LHCN-M2 (cell line): ENCODE measurements at places on chromosomes 11 and 22. TPM values are rescaled to one million over a fixed set of nuclear protein-coding genes. Genes with fewer than 3 reads are reported as not detected.

DNA sequence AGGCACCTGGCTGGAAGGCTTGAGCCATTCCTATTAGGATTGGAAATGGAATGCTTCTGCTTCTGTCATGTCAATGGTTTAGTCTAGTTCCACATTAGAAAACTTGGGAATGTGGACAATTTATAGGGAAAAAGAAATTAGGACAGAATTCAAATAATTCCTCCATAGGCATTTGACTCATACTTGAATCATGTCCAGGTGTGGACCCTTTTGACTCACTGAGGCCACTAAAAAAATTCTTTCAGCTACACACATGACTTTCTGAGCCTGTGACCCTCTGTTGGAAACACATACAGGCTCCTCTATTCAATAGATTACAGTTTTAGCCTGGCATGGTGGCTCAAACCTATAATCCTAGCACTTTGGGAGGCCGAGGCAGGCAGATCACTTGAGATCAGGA is 100.5 kb downstream of the RASSF10 start:
- DNase-seq, result no peak

GRCh38 chr11:10443152-10443551 is 11.9 kb upstream of the AMPD3 start:
- no peak for DNase-seq

DNA sequence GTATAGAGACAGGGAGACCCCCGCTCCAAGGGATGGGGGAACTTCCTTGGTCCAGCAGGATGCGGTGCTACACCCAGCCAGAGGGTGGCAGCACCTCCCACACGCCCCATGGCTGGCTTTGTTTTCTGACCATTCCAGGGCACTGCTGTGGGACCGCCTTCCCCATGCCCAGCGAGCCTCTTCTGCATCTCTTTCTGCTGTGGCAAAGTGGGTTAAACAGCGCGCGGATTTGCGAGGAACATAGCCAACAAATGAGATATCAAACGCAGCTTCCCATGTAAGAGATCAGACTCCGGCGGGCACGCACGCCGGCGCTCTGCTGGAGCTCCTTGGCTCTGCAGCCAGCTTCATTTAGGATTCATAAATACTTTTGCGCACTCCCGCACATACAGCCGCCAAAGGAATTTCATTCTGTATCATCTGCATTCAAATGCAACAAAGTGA is 485.8 kb upstream of the CADM1 start:
- no peak for DNase-seq

GRCh38 chr22:37640591-37641560 is 1.4 kb downstream of the SH3BP1 start:
- DNase-seq, result no peak

DNA sequence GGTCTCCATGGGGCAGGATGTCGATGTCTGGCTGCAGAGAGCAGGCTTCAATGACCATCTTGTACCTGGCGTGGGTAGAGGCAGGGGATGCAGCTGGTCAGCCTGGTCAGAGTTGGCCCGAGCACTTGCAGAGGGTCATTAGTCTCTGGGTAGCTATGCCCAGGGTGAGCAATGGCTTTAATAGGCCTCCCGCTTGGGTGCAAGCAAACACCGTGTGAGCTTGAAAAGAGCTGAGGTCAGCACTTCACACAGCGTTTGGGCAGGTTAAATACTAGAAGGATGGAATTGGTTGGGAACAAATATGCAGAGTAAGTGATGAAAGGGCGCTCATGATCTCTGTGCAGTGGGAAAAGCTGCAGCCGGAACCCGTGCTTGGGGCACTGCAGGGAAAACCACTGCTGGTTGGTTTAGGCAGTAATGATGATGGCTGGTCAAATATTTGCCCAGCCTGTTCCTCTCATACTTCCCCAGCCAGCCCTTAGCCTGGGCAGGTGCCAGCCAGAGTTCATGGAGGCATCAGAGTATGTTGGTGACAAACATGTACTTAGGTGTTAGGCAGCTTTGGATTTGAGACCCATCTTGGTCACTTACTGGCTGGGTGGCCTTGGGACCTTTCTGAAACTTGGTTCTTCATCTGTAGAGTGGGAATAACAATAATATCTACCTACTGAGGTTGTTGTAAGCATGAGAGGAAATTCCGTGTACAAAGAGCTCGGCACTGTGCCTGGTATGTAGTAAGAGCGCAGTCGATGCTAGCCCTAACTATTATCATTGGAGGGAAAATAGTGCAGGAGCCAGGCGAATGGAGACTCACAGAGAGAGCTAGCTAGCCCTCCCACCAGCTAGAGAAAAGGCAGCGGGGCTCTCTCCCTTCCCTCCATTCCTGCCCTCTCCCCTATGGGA is 25.2 kb upstream of the KCNJ11 start:
- DNase-seq, result no peak

GRCh38 chr22:47553436-47553835 is 791.0 kb downstream of the TBC1D22A start:
- no peak for DNase-seq

- DNase-seq, result no peak
These were observed 11.0 kb upstream of the CERK start for GRCh38 chr22:46748908-46749675.

DNA sequence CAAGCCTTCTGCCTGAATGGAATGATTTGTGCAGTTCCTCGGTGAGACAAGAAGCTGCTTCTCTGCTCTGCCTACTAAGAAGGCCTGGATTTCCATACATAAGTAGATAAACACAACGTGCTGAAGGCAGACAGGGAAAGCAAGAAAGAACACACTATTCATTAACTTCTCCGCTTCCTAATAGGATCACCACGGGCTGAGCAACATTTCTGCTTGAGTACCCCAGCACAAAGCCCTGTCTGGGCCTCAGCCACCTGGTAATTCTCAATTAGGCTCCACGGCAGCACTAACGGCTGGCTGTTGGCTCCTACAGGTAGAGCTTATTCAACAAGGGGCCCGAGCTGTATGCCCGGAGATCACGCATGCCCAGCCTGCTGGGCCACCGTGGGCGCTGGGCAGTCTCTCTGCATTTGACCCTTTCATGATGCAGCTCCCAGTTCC is 1156.6 kb downstream of the TBC1D22A start:
- no peak for DNase-seq

GRCh38 chr22:19411690-19412045 is 19.9 kb downstream of the HIRA start:
- DNase-seq, result no peak

- DNase-seq, result peak; percentile 87
These were observed 396.8 kb downstream of the GUCY1A2 start for GRCh38 chr11:106621484-106621883.

- DNase-seq, result no peak
These were observed 62.5 kb downstream of the SYTL2 start for GRCh38 chr11:85748455-85748891.

GRCh38 chr22:29130476-29130875 is 57.6 kb downstream of the KREMEN1 start:
- DNase-seq, result no peak

DNA sequence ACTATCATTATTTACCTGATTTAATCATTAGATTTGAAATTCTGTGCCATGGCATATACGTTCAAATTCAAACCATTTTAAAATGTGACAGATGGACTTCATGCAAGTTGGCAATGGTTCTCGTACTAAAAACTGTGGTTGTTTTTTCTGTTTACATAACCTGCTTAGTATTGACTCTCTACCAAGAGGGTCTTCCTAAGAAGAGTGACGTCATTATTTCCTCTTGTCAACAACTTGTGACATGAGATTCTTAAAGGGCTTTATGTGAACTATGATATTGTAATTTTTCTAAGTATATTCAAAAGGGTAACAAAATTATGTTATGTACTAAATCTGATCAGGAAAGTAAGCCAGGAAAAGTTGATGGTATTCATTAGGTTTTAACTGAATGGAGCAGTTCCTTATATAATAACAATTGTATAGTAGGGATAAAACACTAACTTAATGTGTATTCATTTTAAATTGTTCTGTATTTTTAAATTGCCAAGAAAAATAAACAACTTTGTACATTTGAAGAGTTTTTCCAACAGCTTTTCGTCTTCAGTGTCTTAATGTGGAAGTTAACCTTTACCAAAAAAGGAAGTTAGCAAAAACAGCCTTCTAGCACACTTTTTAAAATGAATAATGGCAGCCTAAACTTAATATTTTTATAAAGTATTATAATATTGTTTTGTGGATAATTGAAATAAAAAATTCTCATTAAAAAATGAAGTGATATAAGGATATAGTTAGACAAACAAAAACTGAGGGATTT is 87.0 kb downstream of the GRK3 start:
- DNase-seq, result no peak

- no peak for DNase-seq
These were observed 303.3 kb downstream of the BRD1 start for GRCh38 chr22:49524362-49524761.

DNA sequence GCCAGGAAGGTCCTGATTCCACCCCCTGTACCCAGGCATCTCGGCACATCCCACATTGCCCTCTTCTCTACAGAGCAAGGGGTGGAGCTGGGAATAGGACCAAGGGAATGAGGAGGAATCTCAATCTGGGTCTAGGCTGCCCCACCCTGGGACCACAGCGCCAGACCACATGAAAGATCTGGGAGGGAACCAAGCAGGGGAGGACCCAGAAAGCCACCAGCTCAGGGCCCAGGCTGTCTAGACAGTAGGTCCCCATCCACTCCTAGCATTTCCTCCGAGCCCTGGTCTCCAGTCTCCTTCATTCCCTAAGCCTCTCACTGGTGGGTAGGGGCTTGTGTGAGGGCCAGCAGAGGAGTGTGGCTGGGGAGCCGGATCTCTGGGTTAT is 11.6 kb downstream of the PHLDB1 start:
- peak; percentile 82 for DNase-seq

- DNase-seq, result peak; percentile 21
These were observed 130.5 kb upstream of the ANO3 start for GRCh38 chr11:26201411-26201810.

- DNase-seq, result no peak
These were observed 23.6 kb upstream of the EFCAB6 start for GRCh38 chr22:43835736-43836135.

GRCh38 chr22:26432619-26433311 is 3.7 kb downstream of the ASPHD2 start:
- no peak for DNase-seq

DNA sequence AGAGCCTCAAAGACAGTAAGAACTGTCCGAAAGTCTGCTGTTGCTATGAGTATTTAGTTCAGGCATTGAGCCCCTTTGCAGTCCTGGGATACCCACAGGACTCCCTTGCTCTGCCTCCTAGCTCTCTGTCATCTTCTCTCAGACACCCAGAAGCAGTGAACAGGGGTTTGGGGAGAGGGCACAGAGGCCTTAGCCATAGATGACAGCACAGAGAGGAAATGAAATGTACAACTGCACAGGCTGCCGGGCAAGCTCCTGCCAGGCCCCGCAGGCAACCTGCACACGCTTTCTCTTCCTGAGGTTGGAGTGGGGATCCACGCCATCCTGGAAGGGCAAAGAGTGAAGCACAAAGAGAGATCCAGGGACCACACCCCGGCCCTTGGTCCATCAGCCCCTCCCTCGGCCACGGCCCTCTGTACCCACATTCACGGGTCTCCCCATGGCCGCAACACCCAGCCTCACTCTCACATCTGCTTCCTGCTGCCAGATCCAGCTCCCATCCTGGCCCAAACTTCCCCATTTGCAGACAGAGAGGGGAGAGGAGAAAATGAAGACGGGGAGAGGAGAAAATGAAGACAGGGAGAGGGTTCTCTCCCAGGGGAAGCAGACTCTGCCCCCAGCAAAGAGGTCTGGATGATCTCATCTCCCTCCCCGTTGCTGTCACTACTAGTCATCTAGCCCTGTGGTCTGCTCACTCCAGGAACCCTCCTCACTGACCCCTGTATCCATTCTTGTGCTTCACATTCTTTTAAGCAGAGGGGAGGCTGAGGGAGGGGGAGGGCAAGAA is 40.7 kb downstream of the CD6 start:
- no peak for DNase-seq

TESMIN gene
- not detected in 2 replicates for total RNA-seq

BDNF gene
- total RNA-seq, result 2.8 and 3.1 TPM in 2 replicates

PNPLA5 gene
- total RNA-seq, result 0.23 and 0.45 TPM in 2 replicates

SELENOM gene
- 61.4 and 87.7 TPM in 2 replicates for total RNA-seq

ACCS gene
- 10.9 and 14.6 TPM in 2 replicates for total RNA-seq

CBX6 gene
- total RNA-seq, result 29.0 TPM in 2 replicates

ENTHD1 gene
- not detected in 2 replicates for total RNA-seq

NPAS4 gene
- 0.13 TPM in 1 of 2 replicates, not detected in the other for total RNA-seq

MYEOV gene
- 11.8 and 21.0 TPM in 2 replicates for total RNA-seq

MRGPRX2 gene
- total RNA-seq, result not detected in 2 replicates

CD248 gene
- 0.06 TPM in 1 of 2 replicates, not detected in the other for total RNA-seq
